ENCODE measurements at places on chromosomes 16 and 17.

DNA sequence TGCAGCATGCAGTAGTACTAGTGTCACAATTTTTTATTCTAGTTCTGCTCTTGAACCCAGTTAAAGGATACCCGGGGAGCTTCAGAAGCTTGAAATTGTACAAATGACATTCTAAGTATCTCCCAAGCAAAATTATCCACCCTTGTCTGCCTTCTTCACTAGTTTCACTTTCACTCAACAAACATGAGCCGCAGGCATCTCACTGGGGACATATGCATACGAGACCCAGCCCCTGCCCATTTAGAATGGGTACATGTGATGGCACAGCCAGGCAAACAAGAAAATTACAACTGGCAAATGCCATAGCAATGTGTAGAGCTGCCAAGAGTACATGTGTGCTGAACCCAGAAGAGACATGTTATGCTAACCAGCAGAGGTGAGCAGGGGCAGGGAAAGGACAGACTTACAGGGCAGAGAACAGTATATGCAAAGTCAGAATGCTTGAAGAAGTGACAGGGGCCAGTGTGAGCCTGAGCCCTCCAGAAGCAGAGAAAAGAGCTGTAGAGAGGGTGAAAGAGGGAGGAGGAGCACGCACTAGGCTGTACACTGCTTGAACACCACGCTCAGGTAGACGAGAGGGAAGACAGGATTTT, 8.3 kb downstream of the GINS2 start:
- H3K27ac ChIP-seq = no peak overlapping the region
- H3K36me3 ChIP-seq = peaks cover 5% of the 10 kb centered on the region
- no peak overlapping the region for H3K4me3 ChIP-seq
- no peak for DNase-seq
- H3K27me3 ChIP-seq = no peaks in the 10 kb centered on the region

- no peaks in the 10 kb centered on the region for H3K27me3 ChIP-seq
- H3K36me3 ChIP-seq = no peaks in the 10 kb centered on the region
- peak overlapping the region; percentile 68 for H3K4me3 ChIP-seq
These were observed 539 bp downstream of the LRRC45 start for GRCh38 chr17:82023447-82024241.

DNA sequence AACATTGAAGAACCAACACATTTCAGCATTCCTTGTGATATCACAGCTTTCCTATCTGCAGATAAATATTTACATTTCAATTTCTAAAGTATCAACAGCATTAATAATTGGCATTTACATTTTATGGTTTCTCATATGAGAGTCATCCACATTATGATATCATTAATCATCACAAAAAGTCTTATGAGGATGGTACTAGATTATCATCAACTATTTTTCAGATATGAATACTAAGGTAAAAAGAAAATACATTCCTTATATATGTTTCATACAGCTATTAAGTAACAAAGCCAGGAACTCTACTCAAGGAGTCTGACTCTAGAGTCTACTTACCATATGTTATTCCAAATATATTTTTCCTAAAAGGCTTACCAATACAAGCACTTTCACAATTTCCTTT, 40.7 kb downstream of the ABCA5 start:
- no peak overlapping the region for H3K27ac ChIP-seq
- no peak overlapping the region for H3K4me3 ChIP-seq
- peaks cover 27% of the 10 kb centered on the region for H3K36me3 ChIP-seq
- no peak for DNase-seq

GRCh38 chr17:64037802-64038201, 17.4 kb upstream of the ICAM2 start:
- no peak for DNase-seq
- no peaks in the 10 kb centered on the region for H3K4me1 ChIP-seq
- peaks cover 42% of the 10 kb centered on the region for H3K36me3 ChIP-seq
- H3K27me3 ChIP-seq = no peaks in the 10 kb centered on the region

- no peaks in the 10 kb centered on the region for H3K4me1 ChIP-seq
- H3K27ac ChIP-seq = no peak overlapping the region
- no peak for DNase-seq
- H3K4me3 ChIP-seq = no peak overlapping the region
These were observed 84.3 kb downstream of the PRKCA start for GRCh38 chr17:66386498-66387351.

GRCh38 chr16:61780161-61780560, 256.1 kb downstream of the CDH8 start:
- no peaks in the 10 kb centered on the region for H3K4me1 ChIP-seq
- no peak overlapping the region for H3K27ac ChIP-seq
- H3K27me3 ChIP-seq = no peaks in the 10 kb centered on the region
- no peaks in the 10 kb centered on the region for H3K36me3 ChIP-seq
- DNase-seq = no peak

DNA sequence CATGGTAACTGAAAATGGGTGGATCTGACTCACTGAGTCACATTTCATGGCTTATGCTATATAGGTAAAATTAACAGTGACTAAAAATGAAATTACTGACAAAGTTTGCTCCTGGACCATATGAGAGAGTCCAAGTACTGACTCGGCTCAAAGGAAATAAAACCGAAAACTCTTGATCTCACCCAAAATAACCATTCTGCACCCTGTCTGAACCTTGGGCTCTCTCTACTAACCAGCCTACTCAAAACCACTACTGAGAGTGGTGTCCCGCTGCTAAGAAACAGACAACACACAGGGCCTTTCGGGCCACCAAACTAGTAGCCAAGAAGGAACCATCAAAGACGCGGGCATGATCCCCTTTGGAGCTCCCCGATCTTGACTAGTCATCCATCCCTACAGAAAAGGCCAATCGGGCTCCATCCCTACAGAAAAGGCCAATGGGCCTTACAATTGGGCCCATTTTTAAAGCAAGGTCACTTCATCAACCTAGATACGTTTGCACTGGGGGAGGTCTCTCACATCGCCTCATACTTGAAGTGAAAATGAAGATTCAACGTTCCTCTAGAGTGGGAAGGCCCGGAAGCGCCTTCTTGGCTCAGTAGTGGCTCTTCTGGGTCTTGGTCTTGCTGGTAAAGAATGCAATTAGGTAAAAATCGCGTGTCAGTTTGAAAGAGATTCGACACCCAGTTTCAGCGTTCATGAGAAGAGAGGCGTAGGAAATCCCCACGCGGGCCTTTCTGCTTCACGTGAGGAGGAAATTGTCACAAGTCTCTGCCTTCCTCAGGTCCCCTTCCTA, 720 bp upstream of the ZPBP2 start:
- H3K36me3 ChIP-seq = no peaks in the 10 kb centered on the region
- peaks cover 39% of the 10 kb centered on the region for H3K27me3 ChIP-seq
- H3K4me1 ChIP-seq = peaks cover 11% of the 10 kb centered on the region
- H3K4me3 ChIP-seq = no peak overlapping the region
- H3K27ac ChIP-seq = no peak overlapping the region

DNA sequence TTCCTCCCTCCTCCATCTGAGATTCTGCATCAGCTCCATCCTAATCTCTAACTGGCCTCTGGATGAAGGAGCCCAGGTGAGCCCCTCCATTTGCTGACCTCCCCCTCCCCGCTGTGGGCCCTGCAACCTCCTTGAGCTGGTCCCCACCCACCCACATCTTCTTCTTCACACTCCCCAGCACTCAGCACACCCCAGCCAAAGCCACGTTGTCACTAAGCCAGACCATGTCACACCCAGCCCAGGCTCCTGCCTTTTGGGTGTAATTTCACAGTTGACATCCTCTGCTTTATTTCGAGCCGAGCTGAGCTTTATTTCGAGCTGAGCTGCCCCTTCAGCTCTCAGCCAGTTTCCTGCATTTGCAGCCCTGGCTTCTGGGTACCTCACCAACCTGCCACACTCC, 282.7 kb upstream of the TNRC6C start:
- peaks cover 8% of the 10 kb centered on the region for H3K27me3 ChIP-seq
- DNase-seq = no peak
- no peaks in the 10 kb centered on the region for H3K36me3 ChIP-seq
- no peaks in the 10 kb centered on the region for H3K4me1 ChIP-seq
- no peak overlapping the region for H3K4me3 ChIP-seq
- no peak overlapping the region for H3K27ac ChIP-seq

DNA sequence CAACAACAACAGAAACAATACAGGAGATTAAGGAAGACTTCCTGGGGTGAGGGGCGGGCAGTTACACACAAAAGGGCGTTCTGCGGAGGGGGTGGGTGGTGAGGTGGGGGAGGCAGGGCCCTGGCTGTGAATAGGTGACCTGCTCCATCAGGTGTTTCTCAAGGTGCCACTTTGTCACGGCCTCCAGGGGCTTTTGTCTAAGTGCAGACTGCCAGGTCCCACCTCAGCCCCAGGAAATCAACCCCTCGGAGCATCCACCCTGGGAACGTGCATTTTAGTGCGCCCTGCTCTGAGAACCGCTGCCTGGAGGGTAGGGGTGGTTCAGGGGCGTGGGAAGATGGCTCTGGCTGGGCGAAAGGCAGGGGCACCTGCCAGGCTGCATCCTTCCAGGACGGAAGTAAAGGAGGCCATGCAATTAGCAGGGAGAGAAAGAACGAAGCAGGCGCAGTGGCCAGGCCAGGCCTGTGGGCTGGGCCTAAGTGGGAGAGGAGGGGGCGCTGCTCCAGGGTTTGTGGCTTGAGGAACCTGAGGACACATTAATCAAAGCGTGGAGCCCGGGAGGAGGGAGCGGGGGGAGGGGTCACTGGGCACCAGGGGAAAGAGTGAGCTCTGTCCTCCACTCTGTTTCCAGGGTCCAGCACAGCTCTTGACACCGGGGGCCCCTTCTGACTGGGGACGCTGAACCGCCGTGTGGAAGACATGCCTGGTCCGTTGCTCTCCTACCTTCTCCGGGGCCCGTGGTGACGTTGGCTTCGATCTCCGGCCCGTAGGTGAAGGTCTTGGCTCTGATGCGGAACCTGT, 49.4 kb upstream of the CDC42EP4 start:
- H3K4me1 ChIP-seq = peaks cover 2% of the 10 kb centered on the region
- no peak overlapping the region for H3K4me3 ChIP-seq
- no peaks in the 10 kb centered on the region for H3K36me3 ChIP-seq
- no peak overlapping the region for H3K27ac ChIP-seq
- no peaks in the 10 kb centered on the region for H3K27me3 ChIP-seq

DNA sequence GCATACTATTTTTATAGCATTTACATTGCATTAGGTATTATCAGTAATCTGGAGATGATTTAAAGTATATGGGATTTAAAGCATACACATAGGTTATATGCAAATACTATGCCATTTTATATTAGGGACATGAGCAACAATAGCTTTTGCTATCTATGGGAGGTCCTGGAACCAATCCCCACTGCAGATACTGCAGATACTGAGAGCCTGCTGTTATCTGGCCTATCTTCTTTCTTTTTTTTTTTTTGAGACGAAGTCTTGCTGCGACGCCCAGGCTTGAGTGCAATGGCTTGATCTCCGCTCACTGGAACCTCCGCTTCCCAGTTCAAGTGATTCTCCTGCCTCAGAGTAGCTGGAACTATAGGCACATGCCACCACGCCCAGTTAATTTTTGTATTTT, 37.4 kb downstream of the STH start:
- H3K27ac ChIP-seq = no peak overlapping the region
- DNase-seq = no peak
- H3K4me1 ChIP-seq = no peaks in the 10 kb centered on the region
- H3K27me3 ChIP-seq = no peaks in the 10 kb centered on the region

DNA sequence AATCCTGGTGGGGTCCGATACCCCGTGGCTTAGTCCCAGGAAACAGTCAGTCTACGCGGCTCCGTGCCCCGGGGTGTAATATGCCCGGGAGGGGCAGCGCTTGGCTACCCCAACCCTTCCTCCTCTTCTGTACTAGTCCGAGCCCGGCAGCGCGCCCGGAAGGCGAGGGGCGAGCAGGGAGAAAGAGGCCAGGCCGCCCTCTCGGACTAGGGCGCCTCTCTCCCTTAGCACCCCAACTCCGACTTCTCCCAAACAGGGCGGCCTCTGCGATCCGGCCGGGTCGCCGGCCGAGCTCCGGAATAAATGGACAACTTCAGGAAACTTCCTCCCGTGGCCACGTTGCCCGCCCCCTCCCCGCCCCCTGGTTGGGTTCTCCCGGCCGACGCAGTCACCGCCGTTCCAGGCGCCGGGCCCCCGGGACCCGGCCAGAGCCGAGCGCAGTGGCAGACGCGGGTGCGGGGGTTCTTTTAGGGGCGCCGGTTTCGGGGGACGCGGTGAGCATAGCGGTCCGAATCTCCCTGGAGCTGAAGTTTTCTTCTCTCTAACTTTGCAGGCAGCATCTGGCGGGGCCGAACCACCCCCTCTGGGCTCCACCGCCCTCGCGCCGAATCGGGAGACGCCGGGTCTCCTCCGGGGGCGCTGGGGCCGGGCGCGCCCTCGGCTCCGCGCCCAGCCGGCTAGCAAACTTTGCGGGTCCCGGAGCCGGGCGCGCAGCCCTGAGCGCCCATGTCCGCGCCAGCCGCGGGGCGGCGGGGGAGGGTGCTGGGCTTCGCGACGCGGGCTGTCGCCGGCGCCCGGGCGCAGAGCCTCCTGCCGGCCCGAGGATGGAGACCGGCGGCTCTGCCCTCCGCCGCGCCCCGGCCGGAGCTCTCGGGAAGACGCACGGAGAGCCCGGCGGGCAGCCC, at the start of gene SDK2:
SDK2 (minus strand) TSS at position 301 of the 905 bp plus-strand sequence. CDS start 357 bp downstream, outside the sequence.
- no peaks in the 10 kb centered on the region for H3K36me3 ChIP-seq
- peaks cover 70% of the 10 kb centered on the region for H3K27me3 ChIP-seq
- peak; percentile 62 for DNase-seq
- peaks cover 18% of the 10 kb centered on the region for H3K4me1 ChIP-seq

DNA sequence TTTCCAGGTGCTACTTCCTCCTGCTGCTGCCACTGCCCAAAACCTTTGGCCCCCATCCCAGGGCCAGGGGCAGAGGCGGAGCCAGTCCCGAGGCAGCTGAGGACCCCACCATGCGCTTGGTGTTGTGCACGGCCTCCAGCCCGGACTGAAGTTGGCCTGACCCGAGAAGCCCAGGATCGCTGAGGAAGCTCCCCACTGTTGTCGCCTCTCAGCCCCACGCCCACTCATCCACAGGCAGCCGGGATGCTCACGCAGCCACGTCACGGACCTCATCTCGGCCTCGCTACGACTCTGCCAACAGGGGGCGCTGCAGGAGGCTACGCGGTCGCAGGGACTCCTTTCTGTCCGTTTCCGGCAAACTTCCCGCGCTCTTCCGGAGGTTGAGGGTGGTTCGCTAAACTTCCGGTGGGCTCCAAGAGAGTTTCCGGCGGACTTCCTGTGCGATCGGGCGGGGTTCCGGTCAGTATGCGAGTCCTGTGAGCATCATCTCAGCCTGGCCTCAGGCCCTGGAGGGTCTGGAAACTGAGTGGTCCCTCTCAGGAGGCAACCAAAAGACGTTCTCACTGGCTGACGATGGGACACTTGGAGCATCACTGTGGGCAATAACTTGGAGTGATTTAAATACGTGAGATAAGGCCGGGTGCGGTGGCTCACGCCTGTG, 12.4 kb downstream of the ZG16B start:
- H3K36me3 ChIP-seq = no peaks in the 10 kb centered on the region
- H3K27me3 ChIP-seq = peaks cover 3% of the 10 kb centered on the region
- H3K27ac ChIP-seq = peak overlapping the region; percentile 24
- DNase-seq = peak; percentile 80
- H3K4me3 ChIP-seq = peak overlapping the region; percentile 3
- peaks cover 8% of the 10 kb centered on the region for H3K4me1 ChIP-seq

- no peaks in the 10 kb centered on the region for H3K36me3 ChIP-seq
- H3K27me3 ChIP-seq = no peaks in the 10 kb centered on the region
These were observed 6.5 kb downstream of the NXN start for GRCh38 chr17:973053-973452.

Data from upper lobe of right lung (tissue), 1 donor.